ENCODE measurements at places on chromosomes 12 and 14.

DNA sequence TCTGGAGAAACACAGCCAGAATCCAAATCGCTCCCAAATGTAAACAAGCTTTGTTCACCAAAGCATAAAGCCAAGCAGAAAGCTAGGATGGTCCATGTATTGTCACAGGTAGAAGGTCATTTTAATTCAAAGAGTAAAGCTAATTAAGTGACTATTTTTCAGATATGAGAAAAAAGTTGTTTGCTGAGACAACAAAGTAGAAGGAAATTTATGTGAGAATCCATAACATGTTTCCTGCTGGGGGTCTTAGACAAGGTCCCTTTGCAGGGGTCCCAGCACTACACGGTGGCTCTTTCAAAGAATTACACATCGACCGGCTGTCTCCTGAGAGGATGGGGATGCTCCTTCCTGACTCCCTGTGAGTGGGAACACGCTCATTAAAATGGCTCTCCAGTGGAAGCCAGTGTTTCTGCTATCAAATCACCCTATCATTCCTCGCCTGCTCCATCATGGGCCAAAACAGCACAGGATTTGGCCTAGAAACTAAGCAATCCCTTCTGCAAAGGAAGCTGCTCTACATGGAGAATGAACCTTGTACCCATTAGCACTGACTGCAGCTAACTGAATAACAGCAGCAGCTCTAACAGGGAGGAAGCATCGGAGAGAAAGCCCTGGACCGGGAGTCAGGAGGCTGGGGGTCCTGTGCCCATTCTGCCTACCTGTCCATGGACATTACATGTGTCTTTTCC lies 175.3 kb downstream of the STXBP6 start:
- no peak for DNase-seq

- DNase-seq, result no peak
Measured at GRCh38 chr14:37992499-37992898, 215.2 kb upstream of the SSTR1 start.

DNA sequence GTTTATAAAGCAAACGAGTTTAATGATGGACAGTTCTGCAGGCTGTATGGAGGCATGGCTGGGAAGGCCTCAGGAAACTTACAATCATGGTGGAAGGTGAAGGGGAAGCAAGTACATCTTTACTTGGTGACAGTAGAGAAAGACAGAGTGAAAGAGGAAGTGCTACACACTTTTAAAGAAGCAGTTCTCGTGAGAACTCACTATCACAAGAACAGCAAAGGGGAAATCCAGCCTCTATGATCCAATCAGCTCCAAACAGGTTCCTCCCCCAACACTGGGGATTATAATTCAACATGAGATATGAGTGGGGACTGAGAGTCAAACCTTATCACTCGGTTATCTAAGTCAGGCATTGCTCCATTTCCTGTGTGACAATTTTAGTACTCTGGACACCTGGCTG lies 189.9 kb upstream of the CNTN1 start:
- no peak for DNase-seq

DNA sequence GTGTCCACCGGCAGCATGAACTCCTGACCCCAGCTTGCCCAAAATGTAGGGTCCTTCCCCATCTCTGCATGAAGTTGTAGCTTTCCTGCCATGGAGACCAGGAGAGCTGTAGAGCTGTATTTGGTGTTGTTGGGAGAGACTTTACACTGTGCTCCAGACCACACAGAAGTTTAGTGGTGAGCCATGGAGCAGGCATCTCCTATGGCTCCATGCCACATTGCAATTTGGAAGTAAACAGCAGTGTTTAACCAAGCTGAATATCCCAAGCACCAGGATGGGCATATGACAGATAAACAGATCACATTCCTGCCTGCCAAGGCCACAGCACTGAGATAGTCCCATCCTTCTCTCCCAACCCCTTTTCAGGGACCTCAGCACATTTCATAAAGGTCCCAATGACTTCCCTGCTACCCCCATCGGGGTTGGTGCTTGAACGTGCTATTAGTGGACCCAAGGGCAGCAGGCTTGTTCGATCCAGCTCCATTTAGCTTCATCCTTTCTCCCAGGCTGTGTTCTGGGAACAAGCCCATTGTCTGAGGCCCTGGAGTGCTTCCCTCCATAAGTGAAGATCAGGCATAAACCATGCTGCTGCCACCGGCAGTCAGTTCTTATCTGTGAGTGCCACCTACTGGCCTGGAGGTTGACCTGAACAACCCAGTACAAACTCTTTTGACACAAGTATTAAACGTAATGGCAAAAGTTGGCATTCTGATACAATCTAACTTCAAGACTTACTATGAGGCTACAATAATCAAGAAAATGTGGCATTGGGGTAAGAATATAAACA lies 172.3 kb upstream of the ATXN7L3B start:
- DNase-seq, result no peak

- no peak for DNase-seq
Measured at GRCh38 chr14:43900173-43900655, 606.9 kb downstream of the FSCB start.

DNA sequence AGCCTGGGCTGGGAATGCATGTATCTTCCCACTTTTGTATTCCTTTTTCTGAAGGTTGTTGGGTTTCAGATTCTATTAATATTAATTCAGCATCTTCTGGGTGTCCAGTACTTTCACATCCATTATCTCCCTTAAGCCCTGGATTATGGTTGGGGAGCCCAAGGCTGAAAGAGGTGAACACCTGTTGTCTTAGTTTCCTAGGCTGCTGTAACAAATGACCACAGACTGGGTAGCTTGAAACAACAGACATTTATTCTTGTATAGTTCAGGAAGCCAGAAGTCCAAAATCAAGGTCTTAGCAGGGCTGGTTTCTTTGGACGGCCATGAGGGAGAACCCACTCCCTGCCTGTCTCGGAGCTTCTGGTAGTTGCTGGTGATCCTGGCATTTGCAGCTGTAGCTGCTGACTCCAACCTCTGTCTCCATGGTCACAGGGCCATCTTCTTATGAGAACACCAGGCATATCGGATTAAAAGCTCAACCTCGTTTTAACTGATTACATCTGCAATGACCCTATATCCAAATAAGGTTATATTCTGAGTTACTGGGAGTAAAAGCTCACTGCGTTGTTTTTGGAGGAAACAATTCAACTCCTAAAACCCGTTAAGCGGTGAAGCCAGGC lies 68.2 kb upstream of the CLMN start:
- DNase-seq, result no peak

GRCh38 chr12:52307836-52308805 lies 13.1 kb downstream of the KRT83 start:
- DNase-seq, result no peak

GRCh38 chr12:111893287-111893686 lies 51.3 kb downstream of the MAPKAPK5 start:
- no peak for DNase-seq

- no peak for DNase-seq
Measured at GRCh38 chr14:75910048-75910447, 71.7 kb downstream of the TGFB3 start.

DNA sequence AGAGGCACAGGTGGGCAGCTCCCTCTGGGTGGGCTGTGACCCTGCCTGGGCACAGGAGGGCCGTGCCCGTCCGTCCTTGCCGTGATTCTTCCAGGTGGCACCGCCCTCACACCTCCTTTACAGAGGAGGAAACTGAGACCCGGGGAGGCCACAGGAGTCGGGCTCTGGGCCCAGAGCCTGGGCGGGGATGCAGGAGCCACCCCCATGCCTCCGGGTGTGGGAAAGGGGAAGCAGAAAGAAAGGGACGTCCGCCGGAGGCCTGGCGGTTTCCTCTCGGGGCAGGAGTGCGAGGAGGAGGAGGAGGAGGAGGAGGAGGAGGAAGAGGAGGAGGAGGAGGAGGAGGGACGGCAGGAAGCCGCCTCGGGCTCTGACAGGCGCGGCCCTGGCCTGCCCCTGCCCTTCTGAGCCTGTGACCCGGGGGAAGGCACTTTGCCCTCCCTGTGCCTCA lies 23.0 kb downstream of the SH2B3 start:
- DNase-seq, result no peak

DNA sequence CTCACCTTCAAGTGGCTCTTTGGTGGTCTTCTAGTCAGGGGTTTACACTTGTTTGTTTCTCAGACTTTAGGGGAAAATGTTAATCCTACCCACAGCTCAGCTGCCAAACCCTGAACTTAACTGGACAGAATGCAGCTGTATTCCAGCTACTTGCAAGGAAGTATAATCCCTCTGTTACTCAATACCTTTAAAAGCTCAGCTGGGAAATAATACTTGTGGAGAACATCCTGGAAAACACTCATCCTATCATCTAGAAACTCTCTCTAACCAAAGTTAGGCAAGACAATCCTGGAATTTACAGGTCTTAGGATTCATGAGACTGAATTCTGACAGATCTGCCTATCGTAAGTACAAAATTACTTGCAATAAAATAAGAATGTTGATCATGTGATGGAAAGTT lies 404.1 kb downstream of the ADAMTS20 start:
- no peak for DNase-seq

DNA sequence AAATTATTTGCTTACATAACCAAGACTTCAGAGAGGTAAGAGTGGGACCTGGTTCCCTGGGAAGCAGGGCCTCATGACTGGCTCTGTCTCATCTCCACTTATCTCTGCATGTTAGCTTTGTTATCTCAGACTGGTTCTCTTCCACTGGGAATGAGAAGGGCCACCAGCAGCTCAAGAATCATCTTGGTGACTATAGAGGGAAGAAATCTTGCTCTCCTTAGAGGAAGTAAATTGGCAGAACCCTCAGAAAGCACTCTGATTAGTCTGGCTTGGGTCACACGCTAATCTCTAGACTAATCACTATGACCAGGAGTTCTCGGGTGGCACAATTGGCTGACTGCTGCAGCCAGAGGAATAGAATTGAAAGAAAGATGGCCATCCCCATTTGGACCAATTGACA lies 110.8 kb upstream of the KRAS start:
- no peak for DNase-seq

GRCh38 chr12:114821570-114821969 lies 137.6 kb upstream of the TBX3 start:
- DNase-seq, result no peak

- DNase-seq, result no peak
Measured at GRCh38 chr14:99722741-99723140, 38.6 kb downstream of the CYP46A1 start.

- no peak for DNase-seq
Measured at GRCh38 chr12:116862167-116862566, 19.1 kb downstream of the HRK start.

DNA sequence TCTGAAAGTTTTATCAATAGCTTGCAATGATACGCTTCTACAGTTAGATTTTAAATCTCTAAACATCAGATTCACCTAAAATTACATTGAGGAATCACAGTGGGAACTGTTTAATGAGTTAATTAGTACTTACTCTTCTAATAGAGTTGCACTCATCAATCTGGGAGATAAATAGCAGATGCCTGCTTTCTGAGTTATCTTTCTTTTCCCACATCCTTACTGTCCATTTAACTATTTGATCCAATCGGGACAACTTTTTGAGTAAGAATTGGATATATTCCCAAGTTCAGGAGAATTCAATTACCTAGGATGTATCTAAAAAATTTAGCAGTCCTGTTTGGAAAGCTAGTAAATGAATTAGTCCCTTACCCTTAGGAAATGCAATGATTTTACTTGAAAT lies 162.3 kb downstream of the KCNH5 start:
- no peak for DNase-seq

GRCh38 chr14:61861320-61861865 lies 99.2 kb downstream of the SNAPC1 start:
- DNase-seq, result no peak

GRCh38 chr14:55133416-55133815 lies 4.4 kb downstream of the LGALS3 start:
- no peak for DNase-seq

DNA sequence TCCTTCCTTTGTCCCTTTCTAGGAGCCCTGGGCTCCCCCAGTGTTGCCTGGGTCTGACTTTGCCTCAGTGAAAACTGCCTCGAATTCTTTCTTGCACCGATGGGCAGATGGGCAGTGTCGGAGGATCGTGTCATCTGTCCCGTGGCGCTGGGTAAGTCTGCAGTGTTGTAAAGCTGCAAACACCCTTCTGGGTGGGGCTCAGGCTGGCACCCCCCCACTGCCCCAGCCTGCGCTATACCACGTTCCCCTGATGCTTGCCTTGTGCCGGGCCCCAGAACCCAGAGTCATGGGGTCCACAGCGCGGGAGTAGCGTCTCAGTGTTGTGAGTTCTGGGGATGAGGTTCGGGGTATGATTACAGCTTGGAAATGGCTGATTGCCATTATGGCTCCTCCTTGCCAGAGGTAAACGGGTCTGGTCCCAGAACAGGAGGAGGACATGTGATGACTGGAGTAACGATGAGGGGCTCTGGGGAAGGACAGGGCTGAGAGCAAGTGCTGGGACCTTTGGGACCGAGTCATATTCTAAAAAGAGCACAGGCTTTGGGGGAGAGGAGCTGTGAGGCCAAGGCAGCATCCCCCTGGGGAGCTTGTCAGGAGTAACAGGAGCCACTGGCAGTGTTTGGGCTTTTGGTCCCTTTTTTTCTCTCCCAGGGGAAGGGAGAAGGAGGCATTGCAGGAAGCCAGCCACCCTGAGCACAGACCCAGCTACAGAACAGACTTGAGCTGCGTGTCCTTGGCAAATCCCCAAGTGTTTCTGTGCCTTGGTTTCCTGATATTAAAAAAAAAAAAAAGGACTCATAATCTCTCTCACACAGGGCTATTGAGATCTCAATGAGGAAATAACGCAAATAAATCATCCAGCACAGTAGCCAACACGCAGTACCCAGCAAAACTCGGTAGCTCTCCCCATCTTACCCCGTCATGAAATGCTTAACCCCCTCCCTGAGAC lies 4.3 kb downstream of the RTL1 start:
- no peak for DNase-seq

GRCh38 chr14:61315313-61315712 lies 6.1 kb upstream of the PRKCH start:
- no peak for DNase-seq

DNA sequence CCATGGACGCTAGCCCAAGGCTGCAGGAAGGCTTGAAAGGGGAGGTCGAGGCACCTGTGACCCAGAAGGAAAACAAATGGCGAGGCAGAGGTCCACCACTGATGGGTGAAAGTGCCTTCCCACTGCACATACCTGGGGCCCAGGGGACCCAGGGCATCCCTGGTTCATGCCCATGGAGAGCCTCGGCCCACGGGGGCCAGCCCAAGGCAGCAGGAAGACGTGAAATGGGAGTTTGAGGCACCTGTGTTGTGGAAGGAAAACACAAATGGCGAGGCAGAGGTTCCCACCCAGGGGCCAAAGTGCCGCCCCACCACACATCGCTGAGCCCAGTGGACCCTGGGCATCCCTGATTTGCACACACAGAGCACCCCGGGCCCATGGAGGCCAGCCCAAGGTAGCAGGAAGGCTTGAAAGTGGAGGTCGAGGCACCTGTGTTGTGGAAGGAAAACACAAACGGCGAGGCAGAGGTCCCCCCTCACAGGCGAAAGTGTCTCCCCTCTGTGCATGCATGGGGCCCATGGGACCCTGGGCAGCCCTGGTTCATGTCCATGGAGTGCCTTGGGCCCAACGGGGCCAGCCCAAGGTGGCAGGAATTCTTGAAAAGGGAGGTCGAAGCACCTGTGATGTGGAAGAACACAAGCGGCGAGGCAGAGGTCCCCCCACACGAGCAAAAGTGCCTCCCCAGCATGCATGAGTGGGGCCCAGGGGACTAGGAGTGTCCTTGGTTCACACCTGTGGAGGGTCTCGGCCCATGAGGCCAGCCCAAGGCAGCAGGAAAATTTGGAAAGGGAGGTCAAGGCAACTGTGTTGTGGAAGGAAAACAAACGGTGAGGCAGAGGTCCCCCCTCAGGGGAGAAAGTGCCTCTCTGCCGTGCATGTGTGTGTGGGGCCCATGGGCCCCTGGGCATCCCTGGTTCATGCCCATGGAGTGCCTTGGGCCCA lies 383.3 kb downstream of the ALG10 start:
- DNase-seq, result no peak
